ENCODE measurements at places on chromosomes 3 and 15. TPM values are rescaled to one million over a fixed set of nuclear protein-coding genes. Genes with fewer than 3 reads are reported as not detected.

DNA sequence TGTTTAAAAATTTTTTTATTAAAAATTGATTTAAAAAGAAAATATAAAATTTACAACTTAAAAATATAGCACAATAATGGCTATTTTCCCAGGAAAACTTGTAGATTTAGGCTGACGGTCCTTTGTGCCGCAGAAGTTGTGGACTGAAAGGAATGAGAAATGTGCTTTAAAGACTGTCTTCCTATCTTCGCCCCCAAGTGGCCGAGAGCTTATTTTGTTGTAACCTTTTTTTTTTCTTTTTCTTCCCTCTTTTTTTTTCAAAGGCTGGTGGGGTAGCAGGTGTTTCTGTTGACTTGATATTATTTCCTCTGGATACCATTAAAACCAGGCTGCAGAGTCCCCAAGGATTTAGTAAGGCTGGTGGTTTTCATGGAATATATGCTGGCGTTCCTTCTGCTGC is 15.5 kb downstream of the SLC25A26 start:
- H3K27ac ChIP-seq, result no peak overlapping the region
- DNase-seq, result peak; percentile 58
- H3K4me1 ChIP-seq, result no peaks in the 10 kb centered on the region
- no peaks in the 10 kb centered on the region for H3K27me3 ChIP-seq
- no peak overlapping the region for H3K4me3 ChIP-seq

DNA sequence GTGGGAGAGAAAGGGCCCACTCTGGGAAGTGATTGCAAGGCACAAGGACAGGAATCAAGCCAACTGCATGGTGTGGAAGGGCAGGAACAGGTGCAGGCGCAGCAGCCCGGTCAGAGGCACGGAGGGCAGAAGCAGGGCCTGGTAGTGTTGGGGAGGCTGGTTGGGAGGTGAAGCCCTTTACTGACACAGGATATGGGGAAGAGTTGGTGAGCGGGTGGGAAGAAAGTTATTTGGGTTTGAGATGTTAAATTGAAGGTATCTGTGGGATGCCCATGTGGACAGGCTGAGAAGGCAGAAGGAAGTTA is 83.6 kb upstream of the ABHD2 start:
- H3K27ac ChIP-seq, result no peak overlapping the region
- no peak overlapping the region for H3K4me3 ChIP-seq
- H3K27me3 ChIP-seq, result no peaks in the 10 kb centered on the region
- H3K4me1 ChIP-seq, result peaks cover 7% of the 10 kb centered on the region
- no peak for DNase-seq
- H3K36me3 ChIP-seq, result no peaks in the 10 kb centered on the region

DNA sequence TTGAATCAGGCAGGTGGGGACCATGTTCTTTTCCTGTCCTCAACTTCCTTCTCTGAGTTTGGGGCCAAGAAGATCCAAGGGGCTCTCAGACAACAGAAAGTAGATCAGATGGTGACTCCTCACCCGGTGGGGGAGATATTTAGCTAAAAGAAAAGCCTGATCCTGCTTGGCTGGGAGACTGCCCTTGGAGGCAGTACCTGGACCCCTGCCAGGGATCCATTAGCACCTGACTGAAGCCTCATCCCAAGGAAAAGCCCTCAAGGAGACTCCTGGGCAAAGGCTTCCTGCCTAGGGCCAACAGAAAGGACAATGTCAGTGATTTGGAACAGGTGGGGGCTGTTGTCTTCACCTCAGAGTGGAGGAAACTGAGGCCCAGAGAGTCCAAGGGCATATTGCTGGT is 33.5 kb upstream of the HHATL start:
- peaks cover 18% of the 10 kb centered on the region for H3K4me1 ChIP-seq
- DNase-seq, result no peak
- no peak overlapping the region for H3K27ac ChIP-seq
- no peak overlapping the region for H3K4me3 ChIP-seq

GRCh38 chr3:43379343-43379742 is 93.0 kb downstream of the SNRK start:
- H3K27ac ChIP-seq, result no peak overlapping the region
- no peaks in the 10 kb centered on the region for H3K27me3 ChIP-seq
- no peaks in the 10 kb centered on the region for H3K4me1 ChIP-seq
- DNase-seq, result no peak
- no peaks in the 10 kb centered on the region for H3K36me3 ChIP-seq
- no peak overlapping the region for H3K4me3 ChIP-seq

DNA sequence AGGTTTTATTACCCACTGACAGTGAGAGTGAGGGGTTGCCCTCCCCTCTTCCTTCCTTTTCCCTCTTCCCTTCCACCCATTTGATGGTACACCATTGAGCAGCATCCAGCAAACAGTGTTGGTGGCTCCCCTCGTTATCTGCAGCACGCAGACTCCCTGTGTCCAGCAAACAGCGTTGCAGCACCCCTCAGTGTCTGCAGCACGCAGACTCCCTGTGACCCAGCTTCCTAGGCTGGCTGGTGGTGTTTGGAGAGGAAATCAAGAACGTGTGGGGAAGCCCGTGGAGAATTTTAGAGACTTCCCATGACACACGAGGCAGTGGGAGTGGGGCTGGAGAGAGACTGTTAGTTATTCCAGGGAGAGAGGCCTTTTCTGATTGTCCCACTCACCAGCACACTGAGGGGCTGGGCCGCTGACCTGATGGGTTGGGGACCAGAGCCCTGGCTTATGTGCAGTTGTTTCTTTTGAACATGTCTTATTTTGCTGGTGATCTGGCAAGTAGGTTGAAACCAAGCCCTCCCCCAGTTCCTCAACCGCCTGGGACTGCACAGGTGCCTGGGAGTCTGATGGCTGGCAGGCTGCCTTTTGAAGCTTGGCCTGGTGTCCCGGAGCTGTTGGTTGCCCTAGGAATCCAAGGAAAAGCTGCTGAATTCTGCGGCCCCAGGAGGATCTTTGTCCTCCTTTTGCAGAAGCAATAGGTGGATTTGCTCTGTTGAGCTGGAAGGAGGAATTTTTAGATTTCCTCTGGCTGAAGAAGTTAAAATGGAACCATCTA is 19.0 kb downstream of the APBA2 start:
- no peaks in the 10 kb centered on the region for H3K36me3 ChIP-seq
- no peak for DNase-seq
- no peak overlapping the region for H3K27ac ChIP-seq
- no peak overlapping the region for H3K4me3 ChIP-seq

The KCNMB2 gene
- not detected for total RNA-seq

The SEC61A1 gene
- 79.1 TPM for total RNA-seq

The TGM4 gene
- total RNA-seq, result 0.04 TPM

- peaks cover 23% of the 10 kb centered on the region for H3K4me1 ChIP-seq
- peak; percentile 97 for DNase-seq
- H3K36me3 ChIP-seq, result no peaks in the 10 kb centered on the region
- no peak overlapping the region for H3K27ac ChIP-seq
These were observed 16.8 kb upstream of the MCCC1 start for GRCh38 chr3:183116025-183116614.

DNA sequence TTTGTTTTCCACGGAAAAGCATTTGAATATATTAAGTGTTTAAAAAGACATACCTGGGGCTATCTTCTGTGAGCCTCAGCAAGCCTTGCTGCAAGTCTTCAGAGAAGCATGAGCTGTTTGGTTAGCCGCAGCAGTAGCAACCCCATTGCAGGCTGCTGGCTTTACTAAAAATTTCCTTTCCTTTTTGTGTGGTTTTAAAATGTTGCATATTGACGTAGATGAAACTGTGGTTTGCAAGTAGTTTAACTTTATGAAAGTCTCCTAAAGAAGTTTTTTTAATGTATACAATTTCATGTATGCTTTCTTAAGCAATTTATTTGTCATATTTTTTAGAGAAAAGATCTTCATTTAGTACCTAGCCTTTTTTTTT is at the start of gene GPR171:
GPR171 (minus strand) TSS at position 166 of the 370 bp plus-strand sequence. CDS start 3,830 bp downstream, outside the sequence.
- H3K36me3 ChIP-seq, result no peaks in the 10 kb centered on the region
- DNase-seq, result no peak
- no peaks in the 10 kb centered on the region for H3K4me1 ChIP-seq
- H3K27ac ChIP-seq, result no peak within 1 kb of the TSS

DNA sequence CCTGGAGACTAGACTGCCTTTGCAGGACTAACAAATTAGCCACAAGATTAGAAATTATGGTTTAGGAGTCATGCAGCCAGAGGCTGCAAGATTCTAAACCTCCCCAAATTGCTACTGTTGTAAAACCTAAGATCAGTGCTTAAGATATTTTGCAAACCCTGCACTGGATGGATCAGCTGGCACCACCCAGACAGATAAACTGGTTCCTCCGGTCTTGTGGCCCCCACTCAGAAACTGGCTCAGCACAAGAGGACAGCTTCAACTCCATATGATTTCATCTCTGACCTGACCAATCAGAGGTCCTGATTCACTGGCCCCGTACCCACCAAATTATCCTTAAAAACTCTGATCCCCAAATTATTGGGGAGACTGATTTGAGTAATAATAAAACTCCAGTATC is 19.5 kb upstream of the PXYLP1 start:
- H3K27me3 ChIP-seq, result no peaks in the 10 kb centered on the region
- no peaks in the 10 kb centered on the region for H3K36me3 ChIP-seq
- DNase-seq, result no peak
- H3K4me3 ChIP-seq, result no peak overlapping the region

The CLDN16 gene
- not detected for total RNA-seq

DNA sequence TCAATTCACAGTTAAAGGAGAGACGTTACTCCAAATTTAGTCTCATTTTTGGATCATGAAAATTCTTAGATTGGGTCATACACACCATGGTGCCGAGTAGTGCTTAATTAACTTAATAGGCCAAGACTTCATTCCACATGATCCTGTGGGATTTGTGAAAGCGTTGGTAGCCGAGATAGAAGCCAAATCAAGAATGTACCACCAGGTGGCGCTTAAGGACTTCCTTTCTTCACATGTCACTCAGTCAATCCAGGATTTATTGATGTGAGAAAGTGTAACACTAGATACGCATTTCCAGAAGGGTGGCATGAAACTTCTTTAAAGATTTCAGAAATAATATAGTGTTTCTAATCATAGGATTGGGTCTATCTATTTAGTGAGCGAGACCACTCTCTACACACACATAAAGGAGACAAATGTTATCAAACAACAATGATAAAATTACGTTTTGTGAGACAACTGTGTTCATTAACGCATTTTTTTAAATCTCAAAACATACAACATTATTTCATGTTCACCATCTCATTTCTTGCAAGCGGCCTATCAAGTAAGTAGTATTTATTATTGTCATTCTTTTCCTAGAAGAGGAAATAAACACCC is 436.1 kb downstream of the CHL1 start:
- H3K4me1 ChIP-seq, result peaks cover 8% of the 10 kb centered on the region
- peak; percentile 82 for DNase-seq
- no peak overlapping the region for H3K27ac ChIP-seq
- no peaks in the 10 kb centered on the region for H3K36me3 ChIP-seq
- no peaks in the 10 kb centered on the region for H3K27me3 ChIP-seq
- no peak overlapping the region for H3K4me3 ChIP-seq

DNA sequence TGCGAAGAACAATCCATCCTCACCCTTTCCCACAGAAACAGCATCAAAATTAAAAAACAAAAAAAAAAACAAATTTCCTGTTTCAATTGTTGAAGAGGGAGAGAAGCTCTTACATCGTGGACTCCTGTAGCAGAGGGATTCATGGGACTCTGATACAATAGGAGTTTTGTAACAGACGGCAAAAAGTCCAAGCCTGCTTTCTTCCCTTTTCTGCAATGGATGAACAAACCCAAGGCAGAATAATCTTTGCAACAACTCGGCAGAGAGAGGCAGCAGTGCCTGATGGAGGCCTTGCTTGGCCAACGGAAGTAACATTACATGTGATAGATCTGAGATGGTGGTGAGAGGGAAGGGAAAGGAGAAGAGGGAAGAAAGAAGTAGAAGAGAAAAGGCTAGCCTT is 26.9 kb downstream of the CCR4 start:
- H3K4me1 ChIP-seq, result no peaks in the 10 kb centered on the region
- DNase-seq, result no peak
- no peaks in the 10 kb centered on the region for H3K27me3 ChIP-seq

The CMSS1 gene
- 32.8 TPM for total RNA-seq

DNA sequence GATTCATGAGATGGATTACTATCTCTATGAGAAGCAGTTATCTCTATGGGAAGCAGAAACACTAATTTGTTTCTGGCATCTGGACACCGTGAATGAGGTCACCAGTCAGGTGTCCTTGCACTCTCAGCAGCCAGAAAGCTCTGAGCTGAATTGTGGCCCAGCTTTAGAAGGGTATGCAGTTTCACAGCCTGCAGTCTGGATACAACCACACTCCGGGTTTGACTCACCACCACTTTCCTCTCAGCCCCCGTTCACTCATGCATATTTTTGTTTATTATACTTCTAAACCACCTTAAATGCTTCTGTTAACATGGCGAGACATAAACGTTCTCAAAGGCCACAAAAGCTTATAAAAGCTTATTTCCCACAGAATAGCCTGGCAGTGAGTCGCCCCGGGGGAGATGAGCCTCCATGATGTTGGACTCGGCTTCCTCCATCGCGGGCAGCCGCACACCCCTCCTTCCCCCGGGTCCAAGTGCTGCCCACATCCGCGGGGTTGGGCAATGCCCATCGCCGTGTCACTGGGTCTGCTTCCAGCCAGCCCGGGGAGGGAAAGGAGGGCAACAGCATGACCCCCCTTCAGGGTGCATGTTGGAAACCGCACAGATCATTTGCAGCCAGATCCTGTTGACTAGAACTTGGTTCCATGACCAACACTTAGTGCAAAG is 16.8 kb upstream of the SLC41A3 start:
- no peaks in the 10 kb centered on the region for H3K36me3 ChIP-seq
- H3K4me3 ChIP-seq, result no peak overlapping the region
- DNase-seq, result no peak
- no peaks in the 10 kb centered on the region for H3K27me3 ChIP-seq
- no peak overlapping the region for H3K27ac ChIP-seq
- no peaks in the 10 kb centered on the region for H3K4me1 ChIP-seq

The ANKRD34C gene
- total RNA-seq, result not detected

DNA sequence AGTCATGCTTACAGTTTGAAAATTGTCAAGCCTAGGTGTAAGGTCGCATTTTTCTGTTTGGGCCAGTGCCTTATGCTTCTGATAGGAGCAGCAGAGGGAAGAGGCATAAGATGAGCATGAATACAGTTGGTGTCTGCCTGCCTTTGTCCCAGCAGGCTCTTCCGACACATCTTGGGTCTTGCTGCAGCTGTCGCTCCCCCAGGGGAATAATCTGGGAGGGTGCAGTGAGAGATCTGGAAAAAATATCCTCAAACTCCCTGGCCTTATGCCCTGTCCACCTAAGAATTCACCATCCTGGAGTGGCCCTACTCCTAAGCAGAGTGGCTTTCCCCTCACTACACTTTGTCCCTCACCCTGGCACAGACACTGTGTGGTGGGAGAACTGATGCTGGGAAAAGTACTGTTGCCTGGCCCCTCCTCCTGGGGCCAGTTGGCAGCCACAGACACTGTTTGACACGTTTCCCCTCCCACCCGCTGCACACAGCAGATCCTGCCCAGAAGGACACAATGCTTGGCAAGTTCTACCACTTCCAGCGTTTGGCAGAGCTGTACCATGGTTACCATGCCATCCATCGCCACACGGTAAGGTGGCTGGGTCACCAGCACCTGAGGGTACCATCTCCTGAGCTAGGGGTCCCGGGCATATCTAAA is 21.1 kb upstream of the RHO start:
- no peaks in the 10 kb centered on the region for H3K36me3 ChIP-seq
- H3K4me1 ChIP-seq, result no peaks in the 10 kb centered on the region
- H3K4me3 ChIP-seq, result no peak overlapping the region

The LDHAL6B gene
- total RNA-seq, result not detected
